Stimulated activated CD8-positive, alpha-beta memory T cell treated with anti-CD3 and anti-CD28 coated beads, Interleukin-4, amount 100 ng/mL, for 1 hour (primary cell): ENCODE measurements at places on chromosomes 12 and 14.

- no peak for DNase-seq
These were observed 80.2 kb downstream of the PELI2 start for GRCh38 chr14:56198438-56198837.

DNA sequence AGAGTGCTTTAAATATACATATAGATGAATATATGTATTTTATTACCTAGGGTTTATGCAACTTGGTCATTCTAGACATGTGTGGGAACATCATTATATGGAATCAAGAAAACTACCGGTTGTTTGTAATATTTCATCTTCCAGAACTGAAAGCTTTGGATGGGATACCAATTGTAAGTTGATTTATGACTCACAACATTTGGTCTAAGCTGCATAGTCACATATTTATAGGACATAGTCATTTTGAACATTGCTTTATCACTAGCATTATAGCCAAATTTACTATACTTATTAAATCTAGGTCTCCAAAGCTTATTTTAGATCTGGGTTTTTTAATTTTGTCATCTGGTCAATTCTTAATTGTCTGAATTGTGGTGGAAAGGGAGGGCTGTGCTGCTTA is 83.7 kb upstream of the PCNX4 start:
- no peak for DNase-seq

DNA sequence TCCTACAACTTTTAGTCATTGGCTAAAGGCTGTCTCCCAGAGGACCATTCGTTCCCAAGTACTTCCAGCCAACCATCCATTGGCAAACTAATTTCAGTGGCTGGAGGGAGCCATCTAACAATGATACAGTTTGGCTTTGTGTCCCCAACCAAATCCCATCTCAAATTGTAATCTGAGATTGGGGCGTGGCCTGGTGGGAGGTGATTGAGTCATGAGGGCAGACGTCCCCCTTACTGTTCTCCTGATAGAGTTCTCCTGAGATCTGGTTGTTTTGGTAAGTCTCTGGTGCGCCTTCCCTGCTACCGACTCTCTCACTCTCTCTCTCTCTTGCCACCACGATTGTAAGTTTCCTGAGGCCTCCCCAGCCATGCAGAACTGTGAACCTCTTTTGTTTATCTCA is 99.7 kb upstream of the FUT8 start:
- DNase-seq, result no peak

GRCh38 chr12:40336573-40337199 is 111.9 kb downstream of the LRRK2 start:
- no peak for DNase-seq

- DNase-seq, result no peak
These were observed 105.5 kb downstream of the NTS start for GRCh38 chr12:85979641-85980040.

DNA sequence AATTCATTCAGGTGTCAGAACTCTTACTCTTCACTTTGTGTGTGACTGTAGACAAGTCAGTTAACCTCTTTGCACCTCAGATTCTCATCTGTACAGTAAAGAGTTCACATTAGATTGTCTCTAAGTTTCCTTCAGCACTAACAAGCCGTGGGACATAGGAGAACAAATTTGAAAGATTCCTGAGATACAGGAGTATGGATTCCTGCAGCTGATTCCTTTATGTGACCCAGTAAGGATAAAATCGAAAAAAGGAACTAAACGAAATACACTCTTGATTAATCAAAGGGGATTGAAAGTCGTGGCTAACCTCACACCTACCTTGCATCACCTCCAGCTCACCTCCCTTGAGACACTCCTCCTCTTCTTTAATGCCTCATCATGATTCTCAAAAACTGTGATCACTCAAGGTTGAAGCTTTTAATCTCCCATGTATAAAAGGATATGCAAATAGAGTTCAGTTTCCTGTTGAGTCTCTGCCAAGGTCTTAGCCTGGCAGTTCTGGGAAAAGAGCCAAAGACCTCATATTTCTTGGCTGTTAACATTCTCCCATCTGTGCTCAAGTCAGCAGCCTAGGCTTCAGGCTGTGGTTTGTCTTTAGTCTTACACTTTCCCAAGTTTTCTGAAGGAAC is 156.6 kb downstream of the DAD1 start:
- no peak for DNase-seq

DNA sequence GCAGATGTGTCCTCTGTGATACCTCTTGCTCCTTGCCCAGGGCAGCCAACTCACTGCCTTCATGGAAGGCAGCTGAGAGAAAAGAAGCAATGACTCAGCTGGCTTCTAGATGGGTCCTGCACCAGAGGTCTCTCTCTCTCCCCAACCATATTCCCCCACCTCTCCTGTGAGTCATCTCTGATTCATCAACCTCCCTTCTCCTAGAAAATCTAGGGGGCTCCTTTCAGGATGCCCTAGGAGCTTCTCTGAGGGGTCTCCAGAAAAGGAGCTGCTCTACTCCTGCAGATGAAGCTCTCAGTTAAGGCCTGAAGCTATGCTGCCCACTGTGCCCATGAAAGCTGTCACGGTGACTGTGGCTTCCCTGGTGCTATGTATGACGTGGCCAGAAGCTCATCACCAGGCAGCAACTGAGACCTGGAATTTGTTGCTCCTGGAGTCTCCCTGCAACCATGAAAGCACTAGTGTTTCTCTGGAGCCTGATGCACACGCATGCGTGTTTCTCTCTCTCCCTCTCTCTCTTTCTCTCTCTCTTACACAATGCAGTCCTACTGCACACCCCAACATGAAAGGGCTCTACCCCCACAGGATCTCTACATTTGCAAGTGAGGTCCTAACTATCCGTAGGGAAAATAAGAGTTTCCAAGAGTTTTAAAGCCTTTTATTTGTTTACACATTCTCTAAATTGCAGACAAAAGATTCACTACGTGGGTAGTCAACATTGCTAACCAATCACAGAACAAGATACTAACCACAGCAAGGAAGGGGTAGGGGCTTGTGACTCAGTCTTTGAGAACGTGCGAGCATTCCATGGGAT is 285.3 kb downstream of the DPF3 start:
- no peak for DNase-seq

DNA sequence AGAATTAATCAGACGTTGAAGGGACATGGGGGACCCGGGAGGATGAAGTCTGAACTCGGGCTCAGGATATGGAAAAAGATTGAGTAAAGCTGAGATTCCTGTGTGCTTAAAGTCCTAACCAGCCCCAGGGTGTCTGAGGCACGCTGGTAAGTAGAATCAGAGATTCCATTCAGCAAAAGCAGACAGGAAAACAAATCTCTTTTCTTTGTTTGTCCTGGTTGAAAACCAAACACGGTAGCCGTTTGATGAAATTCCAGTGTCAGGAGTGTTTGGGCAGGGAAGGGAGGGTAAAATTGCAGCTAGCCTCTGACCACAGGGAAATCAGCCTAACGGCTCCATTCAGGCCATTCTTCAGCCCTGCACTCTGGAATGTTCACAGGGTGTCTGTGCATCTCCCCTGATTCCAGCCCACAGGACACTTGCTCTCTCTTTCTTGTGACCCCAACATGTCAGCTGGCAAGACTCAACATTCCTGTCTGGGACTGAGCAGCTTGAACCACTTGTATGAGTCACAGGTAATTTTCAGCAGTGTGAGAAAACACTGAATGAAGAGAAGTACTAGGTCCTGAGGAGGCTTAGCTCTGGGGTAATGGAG is 31.0 kb downstream of the NINJ2 start:
- DNase-seq, result no peak

- DNase-seq, result no peak
These were observed 30.8 kb downstream of the NCOR2 start for GRCh38 chr12:124536641-124537040.

DNA sequence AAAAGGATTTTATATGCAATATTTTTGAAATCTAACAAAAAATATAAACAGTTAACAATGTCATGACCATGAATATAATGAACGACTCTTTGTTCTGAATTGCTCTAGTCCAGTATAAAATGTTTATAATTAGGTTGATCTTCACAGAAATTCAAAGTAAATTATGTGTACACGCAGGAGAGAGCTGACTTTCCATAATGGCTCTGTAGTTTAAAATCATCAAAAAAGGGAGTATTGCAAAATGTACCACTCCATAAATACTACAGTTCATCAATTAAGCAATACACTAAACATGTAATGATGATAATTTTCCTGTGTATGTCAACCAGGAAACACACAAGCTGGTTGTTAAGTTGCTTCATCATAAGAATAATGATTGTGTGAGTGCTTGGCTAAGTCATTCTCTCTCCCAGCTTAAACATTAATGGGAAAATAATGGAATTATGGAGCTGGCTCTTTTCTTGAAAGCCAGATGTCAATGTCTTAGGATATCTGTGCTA is 189.5 kb upstream of the PLEKHG7 start:
- DNase-seq, result no peak
